Stimulated activated CD8-positive, alpha-beta memory T cell treated with anti-CD3 and anti-CD28 coated beads, Interleukin-7, amount 100 ng/mL, for 4 hours (primary cell): ENCODE measurements at places on chromosomes 16 and 17.

GRCh38 chr17:15181333-15181732, 83.8 kb downstream of the PMP22 start:
- DNase-seq: no peak

- no peak for DNase-seq
These were observed 333.7 kb downstream of the SEC14L1 start for GRCh38 chr17:77474292-77474988.

DNA sequence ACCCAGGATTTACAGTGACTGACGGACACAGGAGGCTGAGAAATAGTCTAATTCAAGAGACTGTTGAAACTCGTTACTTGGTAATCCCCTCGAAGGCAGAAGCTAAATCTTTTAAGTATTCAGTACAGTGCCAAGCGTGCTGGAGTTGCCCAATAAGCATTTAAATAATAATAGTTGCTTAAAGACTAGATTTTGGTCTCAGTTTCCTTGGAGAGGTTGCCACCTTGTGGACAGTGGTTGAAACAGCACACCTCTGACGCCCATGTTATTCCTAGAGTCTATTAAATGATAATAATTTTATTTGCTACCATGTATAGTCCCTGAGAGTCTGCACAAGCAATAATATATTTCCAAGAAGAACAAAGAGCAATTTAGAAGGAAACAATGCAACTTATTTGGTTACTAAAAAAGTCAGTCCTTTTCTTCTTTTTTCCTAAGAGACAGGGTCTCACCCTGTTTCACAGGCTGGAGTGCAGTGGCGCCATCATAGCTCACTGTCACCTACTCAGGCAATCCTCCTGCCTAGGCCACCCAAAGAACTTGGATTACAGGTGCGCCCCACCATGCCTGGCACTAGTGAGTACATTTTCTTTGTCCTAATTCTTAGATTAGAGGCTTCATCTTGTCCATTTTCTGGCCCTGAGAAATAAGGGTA, 138.0 kb upstream of the NUDT7 start:
- DNase-seq: no peak

DNA sequence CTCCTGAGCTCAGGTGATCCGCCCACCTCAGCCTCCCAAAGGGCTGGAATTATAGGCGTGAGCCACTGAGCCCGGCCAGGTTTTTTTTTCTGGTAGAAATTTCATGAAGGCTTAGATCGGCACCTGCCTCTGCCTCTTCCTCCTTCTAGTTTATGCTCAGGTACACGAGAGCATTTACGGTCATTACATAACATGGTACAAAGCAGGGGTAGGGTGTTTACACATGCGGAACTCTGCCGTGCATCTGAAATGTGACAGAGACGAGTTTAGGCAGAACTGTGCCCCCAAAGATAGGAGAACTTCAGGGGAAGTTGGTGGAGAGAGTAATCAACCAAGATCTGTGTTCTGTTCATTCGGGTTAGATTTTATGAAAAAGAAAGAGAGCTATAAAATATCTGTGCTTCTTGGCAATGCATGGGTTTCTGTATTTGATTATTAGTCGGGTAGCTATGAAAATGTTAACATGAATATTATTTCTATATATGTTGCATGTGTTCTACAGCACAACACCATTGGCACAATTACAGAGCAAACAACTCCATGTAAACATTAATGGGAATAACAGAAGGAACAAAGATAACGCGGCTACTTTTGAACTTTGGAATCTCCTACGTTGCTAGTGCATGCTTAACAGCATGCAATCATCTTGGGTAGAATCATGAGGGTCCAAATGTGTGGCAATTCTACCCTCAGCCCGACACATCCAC, 23.5 kb upstream of the MAP2K6 start:
- no peak for DNase-seq

- DNase-seq: no peak
These were observed 139.9 kb upstream of the HLF start for GRCh38 chr17:55124730-55125360.

GRCh38 chr17:58020401-58020800, 13.4 kb upstream of the SRSF1 start:
- DNase-seq: no peak

DNA sequence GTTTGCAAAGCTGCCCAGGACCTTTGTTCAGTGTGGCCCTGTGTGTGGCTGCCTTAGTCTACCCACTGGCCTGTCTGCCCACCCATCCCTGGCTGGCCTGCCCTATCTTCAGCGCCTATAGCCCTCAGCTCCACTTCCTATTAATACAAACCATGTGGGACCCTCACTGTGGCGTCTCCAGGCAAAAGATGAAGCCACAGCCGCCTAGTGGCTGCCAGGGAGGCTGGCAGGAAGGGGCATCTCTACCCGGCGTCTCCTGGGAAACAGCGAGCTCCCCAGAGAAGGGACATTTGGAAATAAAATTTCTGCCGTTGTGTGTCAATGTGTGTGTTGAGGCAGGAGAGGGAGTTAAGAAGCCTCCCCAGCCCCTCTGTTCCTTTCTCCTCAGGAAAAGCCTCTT, 31.5 kb downstream of the NEUROD2 start:
- DNase-seq: no peak

- no peak for DNase-seq
These were observed 17.4 kb upstream of the MYH10 start for GRCh38 chr17:8647956-8648355.

GRCh38 chr17:78125976-78126894, 2.3 kb downstream of the TMC6 start:
- DNase-seq: no peak

DNA sequence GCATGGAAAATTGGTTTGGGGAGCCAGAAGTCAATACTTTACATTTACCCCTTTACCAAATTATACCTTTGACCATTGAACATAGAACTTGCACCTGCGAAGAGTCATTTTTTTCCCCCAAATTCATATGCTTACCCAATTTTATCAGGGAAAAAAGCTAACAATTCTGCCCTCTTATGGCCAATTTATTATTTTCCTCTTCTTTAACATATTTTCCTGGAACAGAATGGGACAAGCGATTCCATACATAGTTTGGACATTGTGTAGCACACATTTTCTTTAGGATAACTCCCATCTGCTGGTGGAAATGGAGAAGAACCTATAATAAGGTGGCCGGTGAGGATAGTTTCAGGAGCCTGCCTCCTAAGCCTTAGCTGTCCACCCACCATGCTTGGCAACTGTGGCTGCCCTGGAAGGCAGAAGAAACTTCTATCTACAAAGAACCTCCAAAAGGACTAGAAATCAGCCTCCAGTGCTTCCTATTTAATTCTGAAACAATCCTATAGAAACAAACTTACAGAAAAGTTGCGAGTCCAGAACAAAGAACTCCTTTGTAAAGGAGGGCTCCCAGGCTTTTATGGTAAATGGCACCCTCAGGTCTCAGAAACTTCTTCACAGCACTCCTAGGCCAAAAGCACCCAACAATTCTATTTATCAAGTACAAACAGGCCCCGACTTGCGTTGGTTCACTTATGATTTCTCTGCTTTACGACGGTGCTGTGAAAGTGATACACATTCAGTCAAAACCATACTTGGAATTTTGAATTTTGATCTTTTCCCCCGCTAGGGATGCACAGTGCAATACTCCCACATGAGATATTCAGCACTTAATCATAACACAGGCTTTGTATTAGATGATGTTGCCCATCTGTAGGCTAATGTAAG, 64.1 kb upstream of the CACNG4 start:
- no peak for DNase-seq

GRCh38 chr17:17824119-17824782, 12.5 kb downstream of the SREBF1 start:
- no peak for DNase-seq

DNA sequence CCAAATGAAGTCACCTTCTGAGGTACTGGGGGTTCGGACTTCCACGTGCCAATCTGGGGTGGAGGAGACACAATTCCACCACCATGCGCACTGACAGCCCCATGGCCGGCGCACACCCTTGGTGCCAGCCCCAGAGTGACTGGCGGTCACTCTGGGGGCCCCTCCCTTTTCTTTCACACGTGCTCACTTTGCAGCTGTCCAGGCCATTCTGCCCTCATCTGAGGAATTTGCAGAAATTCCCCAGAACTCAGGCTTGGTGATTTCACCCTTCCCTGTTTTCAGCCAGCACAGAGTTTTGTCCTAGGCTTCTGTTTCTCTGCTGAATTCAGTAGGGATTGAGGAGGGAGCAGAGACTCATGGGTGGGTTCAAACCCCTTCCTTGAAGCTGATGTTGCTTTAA, 54.8 kb downstream of the CDRT4 start:
- DNase-seq: no peak

GRCh38 chr16:61435346-61435745, 600.9 kb downstream of the CDH8 start:
- no peak for DNase-seq

DNA sequence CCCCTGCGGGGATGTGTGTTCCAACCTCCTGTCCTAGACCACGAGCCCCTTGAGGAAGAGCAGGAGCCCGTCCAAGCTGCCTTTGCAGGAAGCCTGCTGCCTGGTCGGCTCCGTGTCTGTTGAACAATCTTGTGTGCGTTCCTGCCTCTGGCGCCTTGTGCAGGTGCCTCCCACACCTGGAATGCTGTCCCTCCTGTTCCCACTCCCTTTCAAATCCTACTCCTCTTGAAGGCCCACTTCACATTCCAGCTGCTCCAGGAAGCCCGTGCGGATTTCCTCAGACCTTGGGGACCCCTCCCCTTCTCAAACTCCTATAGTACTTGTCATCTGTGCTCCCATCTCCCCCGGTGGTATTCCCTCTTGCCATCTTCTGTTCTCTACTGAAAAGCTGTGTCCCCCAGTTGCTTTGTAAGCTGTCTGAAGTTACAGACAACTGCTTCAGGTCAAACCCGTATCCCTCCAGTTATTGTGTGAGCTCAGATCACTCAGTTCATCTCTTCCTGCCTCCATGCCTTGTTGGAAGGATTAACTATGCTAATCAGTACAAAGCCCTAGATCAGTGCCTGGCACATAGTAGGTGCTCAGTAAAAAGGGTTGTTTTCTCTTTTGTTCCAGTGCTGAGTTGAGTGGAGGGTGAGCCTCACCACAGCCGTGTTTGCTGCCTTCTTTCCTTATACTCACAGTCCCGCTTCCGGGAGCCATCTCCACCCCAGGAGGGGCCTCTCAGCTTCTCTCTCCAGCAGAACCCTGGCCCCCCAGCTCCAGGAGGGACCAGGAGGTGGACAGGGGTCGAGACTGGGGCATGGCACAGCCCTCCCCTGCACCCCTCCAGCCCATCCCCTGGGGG, 241.8 kb upstream of the CIBAR2 start:
- DNase-seq: no peak

GRCh38 chr17:82752371-82753200, 721 bp downstream of the TBCD start:
- no peak for DNase-seq

GRCh38 chr17:35315283-35315682, 58.1 kb downstream of the SLFN11 start:
- DNase-seq: no peak

DNA sequence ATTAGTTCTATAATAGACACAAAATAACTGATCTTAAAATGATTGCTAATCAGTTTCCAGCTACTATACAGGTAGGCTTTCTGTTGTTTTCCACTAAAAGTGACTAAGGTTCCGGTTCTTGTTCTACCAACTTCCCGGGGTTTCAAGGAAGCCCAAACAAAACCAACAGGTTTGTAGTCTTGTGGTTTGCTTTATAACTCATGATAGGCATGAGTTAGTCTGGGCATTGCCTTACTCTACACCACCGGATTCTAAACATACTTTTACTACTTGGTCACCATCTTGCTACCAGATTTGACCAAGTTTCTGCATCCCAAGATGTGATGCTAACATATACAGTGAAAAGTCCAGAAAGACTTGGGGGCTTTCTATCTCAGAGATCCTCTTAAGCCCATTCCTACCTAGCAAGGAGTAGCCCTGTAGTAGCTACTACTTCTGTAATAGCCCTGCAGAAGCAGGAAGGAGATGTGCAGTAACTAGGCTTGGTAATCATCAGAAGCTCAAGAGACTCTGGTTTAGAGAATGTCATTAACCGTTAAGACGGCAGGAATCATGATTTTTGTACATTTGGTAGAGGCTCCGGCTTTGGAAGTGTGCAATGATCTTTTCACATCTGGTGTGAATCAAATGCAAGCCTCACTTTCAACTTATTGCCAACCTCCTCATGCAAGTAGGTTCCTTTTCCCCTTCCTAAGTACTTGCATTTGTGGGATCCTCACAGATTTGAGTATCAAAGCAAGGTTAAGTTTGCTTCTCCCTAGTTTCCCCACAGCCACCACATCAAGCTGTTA, 1.6 kb downstream of the FAM117A start:
- DNase-seq: no peak

GRCh38 chr17:74260525-74260850, 13.5 kb upstream of the DNAI2 start:
- no peak for DNase-seq

DNA sequence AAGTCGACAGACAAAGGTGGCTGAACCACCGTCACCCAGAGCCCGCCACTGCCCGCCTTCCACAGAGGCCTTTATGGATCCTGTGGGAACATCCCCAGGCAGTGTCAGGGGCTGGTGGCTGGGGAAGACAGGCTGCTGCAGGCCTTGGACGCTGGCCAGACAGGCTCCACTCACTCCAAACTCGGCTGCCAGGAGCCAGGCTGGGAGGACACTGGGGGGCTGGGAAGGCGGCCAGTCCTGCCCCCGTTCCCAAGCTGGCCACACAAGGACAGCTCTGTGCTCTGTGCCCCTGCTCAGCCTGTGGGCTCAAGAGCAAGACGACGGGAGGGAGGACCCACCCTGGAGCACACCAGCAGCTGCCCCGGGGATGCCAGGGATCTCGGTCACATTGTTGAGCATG, 7.6 kb upstream of the LCAT start:
- no peak for DNase-seq

DNA sequence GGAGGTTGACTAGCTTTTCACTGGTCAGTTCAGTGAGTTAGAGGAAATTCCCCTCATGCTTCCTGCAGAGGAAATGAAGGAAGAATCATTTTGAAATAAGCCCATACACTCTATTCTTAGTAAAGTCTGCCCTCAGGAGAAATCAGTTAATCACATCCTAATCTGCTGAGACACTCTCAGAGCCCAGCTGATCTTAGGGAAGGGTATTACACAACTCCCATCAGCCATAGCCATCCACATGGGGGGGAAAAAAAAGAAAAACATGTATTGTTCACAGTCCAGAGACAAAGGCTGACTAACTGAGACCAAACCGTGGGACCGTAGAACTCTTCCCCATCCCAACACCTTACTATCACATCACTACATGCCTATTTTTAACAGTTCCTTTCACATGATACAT, 722.3 kb downstream of the CDH8 start:
- no peak for DNase-seq

- DNase-seq: no peak
These were observed 6.3 kb downstream of the CDH5 start for GRCh38 chr16:66372898-66373155.
